ENCODE measurements at places on chromosomes 2 and 18.
A peak's percentile ranks its signal among the peaks of the same experiment; 100 is the strongest.

GRCh38 chr2:131153529-131153928, 48.4 kb downstream of the PLEKHB2 start:
- H3K27ac ChIP-seq, result no peak overlapping the region
- H3K27me3 ChIP-seq, result no peaks in the 10 kb centered on the region
- DNase-seq, result no peak
- H3K4me3 ChIP-seq, result no peak overlapping the region
- H3K4me1 ChIP-seq, result peaks cover 12% of the 10 kb centered on the region

GRCh38 chr2:3659447-3660432, 1.7 kb downstream of the ALLC start:
- DNase-seq, result no peak
- no peaks in the 10 kb centered on the region for H3K36me3 ChIP-seq
- H3K27me3 ChIP-seq, result no peaks in the 10 kb centered on the region
- no peak overlapping the region for H3K27ac ChIP-seq
- no peak overlapping the region for H3K4me3 ChIP-seq
- H3K4me1 ChIP-seq, result no peaks in the 10 kb centered on the region

DNA sequence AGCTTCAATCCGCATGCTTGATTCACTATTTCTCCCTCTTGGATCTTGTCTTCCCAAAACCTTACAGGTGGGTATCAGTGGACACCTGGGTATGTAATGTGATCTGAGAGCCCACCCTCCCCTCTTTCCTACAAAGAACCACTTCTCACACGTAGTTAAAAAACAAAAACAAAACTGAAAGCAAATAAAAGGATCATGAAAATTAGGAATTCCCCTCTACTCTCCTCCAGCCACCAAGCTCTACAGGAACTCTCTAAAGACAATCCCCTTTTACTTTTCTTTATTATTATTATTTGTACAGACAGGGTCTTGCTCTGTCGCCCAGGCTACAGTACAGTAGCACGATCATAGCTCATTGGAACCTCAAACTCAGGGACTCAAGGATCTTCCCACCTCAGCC, 40.8 kb upstream of the MYO1B start:
- H3K4me1 ChIP-seq, result peaks cover 43% of the 10 kb centered on the region
- H3K36me3 ChIP-seq, result no peaks in the 10 kb centered on the region
- H3K4me3 ChIP-seq, result peak overlapping the region; percentile 49
- DNase-seq, result peak; percentile 48
- no peaks in the 10 kb centered on the region for H3K27me3 ChIP-seq
- H3K27ac ChIP-seq, result peak overlapping the region; percentile 68

DNA sequence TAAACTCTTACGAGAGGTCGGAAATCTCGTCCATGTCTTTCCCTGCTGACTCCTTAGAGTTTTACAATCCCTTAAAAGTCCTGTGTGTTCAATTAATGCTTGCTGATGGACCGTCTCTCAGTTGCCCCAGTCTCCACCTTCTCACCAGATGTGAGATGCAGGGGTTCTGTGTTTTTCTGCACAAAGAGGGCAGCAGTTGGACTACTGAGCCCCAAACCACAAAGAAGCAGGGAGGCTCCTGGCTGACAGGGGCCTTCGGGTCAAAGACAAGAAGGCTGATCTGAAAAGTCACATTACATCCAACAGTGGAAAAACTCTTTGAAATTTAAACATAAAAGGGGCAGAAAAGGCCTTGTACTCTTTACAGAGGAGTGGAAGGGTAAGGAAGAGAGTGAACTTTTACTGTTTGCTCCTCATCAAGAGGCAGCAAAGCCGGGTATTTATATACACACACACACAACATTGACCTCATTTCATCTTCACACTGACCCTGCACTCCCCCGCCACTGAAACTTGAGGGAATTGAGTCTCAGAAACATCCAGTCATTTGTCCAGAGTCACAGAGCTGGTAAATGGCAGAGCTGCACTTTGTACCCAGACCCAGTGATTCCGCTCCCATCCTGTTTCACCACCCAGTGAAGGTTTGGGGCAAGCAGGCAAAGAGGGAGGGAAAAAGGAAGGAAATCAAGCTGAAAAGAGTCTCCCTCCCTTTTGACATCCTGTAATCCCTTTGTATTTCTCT, 23.7 kb downstream of the MRPL33 start:
- no peak overlapping the region for H3K27ac ChIP-seq
- no peak for DNase-seq
- H3K36me3 ChIP-seq, result no peaks in the 10 kb centered on the region
- H3K4me3 ChIP-seq, result no peak overlapping the region
- H3K4me1 ChIP-seq, result no peaks in the 10 kb centered on the region

- peaks cover 42% of the 10 kb centered on the region for H3K4me1 ChIP-seq
- H3K27ac ChIP-seq, result no peak overlapping the region
- no peaks in the 10 kb centered on the region for H3K36me3 ChIP-seq
- no peaks in the 10 kb centered on the region for H3K27me3 ChIP-seq
- H3K4me3 ChIP-seq, result no peak overlapping the region
Measured at GRCh38 chr2:42230891-42231290, 61.7 kb downstream of the EML4 start.

DNA sequence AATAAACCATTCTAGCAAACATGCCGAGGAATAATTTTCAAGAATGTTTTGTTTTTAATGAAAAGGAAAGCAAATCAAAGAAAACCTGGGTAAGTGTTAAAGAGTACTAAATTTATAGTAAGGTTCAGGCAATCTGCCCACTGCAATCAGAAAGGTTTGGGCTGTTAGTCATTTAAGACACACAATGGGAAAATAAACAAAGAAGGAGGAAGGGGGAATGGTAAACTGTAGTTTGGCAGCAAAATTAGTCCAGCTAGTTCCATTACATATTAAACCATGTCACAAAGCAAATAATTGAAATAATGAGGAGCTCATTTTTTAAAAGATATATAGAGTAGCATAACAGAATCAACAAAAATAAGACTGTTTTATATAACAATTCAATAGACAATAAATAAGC, 87.5 kb upstream of the COPS8 start:
- DNase-seq, result no peak
- H3K27me3 ChIP-seq, result no peaks in the 10 kb centered on the region
- no peak overlapping the region for H3K27ac ChIP-seq
- H3K4me3 ChIP-seq, result no peak overlapping the region
- H3K36me3 ChIP-seq, result no peaks in the 10 kb centered on the region

DNA sequence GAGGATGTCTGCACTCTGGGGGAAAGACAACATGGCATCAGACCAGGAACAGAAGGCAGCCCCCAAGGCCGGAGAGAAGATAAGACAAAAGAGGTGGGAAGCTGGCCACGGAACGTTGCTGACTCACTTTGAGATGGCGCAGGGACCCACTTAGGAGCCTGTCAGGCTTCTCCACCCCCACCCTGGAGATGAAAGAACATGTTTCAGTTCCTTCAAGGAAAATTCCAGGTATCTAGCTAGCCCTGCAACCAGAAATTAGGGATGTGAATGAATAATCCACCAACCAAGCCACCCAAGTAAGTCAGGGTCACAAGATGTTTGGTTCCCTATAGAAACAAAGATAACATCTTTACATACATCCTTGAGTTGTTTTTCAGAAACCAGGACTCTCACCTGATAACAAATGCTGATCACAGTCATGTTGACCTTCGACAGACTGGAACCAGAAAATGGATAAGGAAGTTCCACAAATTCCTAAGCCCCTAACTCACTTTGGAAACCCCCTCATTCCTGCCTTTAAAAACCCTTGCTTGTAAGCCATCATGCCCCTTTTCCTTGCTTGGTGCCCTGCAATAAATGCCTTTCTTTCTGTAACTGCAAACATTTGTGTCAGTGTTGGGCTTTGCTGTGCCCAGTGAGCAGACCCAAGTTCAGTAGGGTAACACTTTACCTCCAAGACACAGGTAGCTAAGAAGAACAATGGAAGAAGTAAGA, 31.9 kb downstream of the PSTPIP2 start:
- peaks cover 40% of the 10 kb centered on the region for H3K4me1 ChIP-seq
- no peak overlapping the region for H3K4me3 ChIP-seq
- no peak overlapping the region for H3K27ac ChIP-seq
- H3K36me3 ChIP-seq, result no peaks in the 10 kb centered on the region
- no peak for DNase-seq

GRCh38 chr18:56606618-56607017, 31.8 kb downstream of the TXNL1 start:
- no peaks in the 10 kb centered on the region for H3K27me3 ChIP-seq
- DNase-seq, result no peak
- peaks cover 13% of the 10 kb centered on the region for H3K36me3 ChIP-seq
- no peak overlapping the region for H3K27ac ChIP-seq
- H3K4me1 ChIP-seq, result no peaks in the 10 kb centered on the region
- no peak overlapping the region for H3K4me3 ChIP-seq
